ENCODE measurements at places on chromosomes 4 and X. TPM values are rescaled to one million over a fixed set of nuclear protein-coding genes. Genes with fewer than 3 reads are reported as not detected.

DNA sequence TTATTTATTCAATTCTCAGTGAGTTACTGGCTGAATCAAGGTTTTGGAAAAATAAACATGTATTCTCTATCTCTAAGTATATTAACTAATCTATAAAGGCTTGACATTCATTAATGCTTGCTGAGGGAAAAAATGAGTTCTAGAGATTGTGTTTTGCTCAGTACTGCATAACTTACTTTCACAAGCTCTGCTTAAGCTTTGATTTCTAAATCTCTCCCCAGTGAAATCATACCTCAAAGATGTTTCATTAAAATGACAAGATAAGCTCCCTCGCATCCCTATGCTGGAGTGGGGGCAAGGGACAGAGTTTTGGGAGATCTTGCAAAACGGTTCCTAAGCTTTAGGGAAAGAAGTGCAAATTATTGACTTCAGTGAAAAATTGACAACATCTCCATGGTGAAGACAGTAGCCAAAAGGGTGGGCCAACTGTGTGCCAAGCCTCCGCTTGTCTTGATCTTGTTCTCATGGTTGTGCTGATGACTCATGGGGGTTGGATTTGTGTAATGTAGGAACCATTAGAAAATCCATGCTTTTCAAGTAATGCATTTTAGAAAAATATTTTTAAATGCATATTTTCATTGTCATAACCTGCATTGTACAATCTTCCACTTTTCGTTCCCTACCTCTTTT, 521.4 kb downstream of the RPA4 start:
- H3K4me3 ChIP-seq: no peak overlapping the region
- DNase-seq: no peak
- no peaks in the 10 kb centered on the region for H3K4me1 ChIP-seq
- no peaks in the 10 kb centered on the region for H3K36me3 ChIP-seq

DNA sequence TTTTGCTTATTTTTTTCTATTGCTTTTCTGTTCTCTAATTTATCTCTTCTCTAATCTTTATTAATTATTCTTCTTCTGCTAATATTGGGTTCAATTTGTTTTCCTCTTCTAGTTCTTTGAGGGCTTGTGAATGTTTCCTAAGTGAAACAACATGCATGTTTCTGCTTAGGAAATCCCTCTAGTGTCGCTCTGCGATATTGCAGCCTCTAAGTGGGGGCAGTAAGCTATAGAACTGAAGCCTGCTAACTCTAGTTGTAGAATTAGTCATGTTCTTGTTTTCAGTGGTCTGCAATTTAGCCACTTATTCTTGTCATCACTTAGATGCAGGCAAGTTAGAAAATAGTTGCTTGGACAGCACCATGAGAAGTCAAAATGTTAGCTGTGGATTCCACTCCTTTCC, 222.6 kb downstream of the SPIN4 start:
- H3K36me3 ChIP-seq: no peaks in the 10 kb centered on the region
- no peak overlapping the region for H3K4me3 ChIP-seq
- no peaks in the 10 kb centered on the region for H3K4me1 ChIP-seq
- no peaks in the 10 kb centered on the region for H3K27me3 ChIP-seq

DNA sequence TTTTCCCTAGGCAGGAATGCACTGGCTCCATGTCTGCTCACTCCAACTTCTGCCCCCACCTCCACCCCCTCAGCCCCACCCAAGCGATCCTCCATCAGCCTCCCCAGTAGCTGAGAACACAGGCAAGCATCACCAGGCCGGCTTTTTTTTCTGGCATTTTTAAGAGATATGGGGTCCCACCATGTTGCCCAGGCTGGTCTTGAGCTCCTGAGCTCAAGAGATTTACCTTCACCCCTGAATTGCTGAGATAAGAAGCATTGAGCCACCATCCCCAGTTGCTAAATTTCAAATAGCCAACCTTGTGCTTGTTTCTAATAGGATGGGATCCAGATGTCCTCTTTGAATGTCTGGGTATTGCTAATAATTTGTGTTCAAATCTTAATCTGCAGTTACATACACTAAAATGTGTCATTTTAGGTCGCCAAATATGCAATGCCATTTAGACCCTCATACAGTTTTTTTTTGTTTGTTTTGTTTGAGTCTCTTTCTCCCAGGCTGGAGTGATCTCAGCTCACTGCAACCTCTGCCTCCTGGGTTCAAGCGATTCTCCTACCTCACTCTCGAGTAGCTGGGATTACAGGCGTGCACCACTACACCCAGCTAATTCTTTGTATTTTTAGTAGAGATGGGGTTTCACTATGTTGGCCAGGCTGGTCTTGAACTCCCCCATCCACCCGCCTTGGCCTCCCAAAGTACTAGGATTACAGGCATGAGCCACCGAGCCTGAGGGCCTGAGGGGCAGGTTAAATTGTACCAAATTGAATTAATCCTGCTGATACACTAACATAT, 8.8 kb downstream of the LARP7 start:
- no peak overlapping the region for H3K4me3 ChIP-seq
- no peak overlapping the region for H3K27ac ChIP-seq
- DNase-seq: no peak
- H3K4me1 ChIP-seq: no peaks in the 10 kb centered on the region
- H3K27me3 ChIP-seq: no peaks in the 10 kb centered on the region
- H3K36me3 ChIP-seq: peaks cover 43% of the 10 kb centered on the region

DNA sequence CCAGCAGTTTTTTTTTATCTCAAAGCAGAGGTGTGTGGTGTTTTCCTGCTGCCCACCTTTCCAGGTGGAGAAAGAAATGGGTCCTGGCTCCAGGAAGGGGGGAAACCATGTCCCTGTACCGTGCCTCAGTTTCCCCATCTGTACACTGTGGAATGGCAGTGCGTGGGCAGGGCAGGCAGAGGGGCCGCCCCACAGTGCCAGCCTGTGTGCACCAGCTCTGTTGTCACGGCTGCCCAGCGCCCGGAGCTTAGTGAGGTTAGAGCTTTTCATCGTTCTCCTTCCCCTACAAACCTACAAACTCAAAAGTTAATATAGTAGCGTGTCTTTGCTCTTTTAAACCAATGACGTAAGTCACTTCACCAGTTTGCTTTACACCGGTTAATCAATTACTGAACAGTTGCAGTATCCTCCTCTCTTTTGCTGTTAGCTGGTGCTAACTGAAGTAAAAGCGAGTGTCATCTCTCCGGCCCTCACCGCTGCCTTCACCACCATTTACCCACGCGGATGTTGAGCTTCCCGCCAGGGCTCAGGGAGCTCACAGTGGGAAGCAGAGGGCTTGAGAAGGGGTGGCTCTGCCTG, 114.8 kb upstream of the ADRA2C start:
- no peak overlapping the region for H3K4me3 ChIP-seq
- no peaks in the 10 kb centered on the region for H3K27me3 ChIP-seq
- H3K36me3 ChIP-seq: no peaks in the 10 kb centered on the region

DNA sequence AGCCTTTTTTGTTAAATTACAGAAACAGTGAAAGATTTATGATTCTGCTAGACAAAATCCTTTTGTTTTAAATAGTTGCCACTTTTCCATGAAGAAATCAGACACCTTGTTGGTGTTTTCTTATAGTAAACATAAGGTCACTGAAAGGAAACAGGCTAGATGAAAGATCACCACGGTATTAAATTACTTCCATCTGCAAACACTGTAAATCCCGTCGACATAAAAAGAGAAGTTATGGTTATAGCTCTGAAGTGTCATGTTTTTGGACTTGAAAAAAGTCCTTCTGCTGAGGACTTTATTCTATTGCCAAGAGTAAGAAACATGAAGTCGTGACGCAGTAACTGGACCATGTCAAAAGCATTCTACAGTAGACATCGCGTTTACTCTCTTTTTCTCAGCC, 567.6 kb upstream of the SLIT2 start:
- no peak overlapping the region for H3K27ac ChIP-seq
- peaks cover 6% of the 10 kb centered on the region for H3K4me1 ChIP-seq

GRCh38 chrX:63784346-63784901, 590 bp downstream of the ARHGEF9 start:
- no peaks in the 10 kb centered on the region for H3K27me3 ChIP-seq
- DNase-seq: peak; percentile 5
- H3K36me3 ChIP-seq: no peaks in the 10 kb centered on the region
- no peak overlapping the region for H3K4me3 ChIP-seq
- no peak overlapping the region for H3K27ac ChIP-seq

- no peak for DNase-seq
- no peak overlapping the region for H3K4me3 ChIP-seq
- H3K27ac ChIP-seq: no peak overlapping the region
- H3K4me1 ChIP-seq: no peaks in the 10 kb centered on the region
Measured at GRCh38 chrX:110216027-110216426, 101.9 kb downstream of the AMMECR1 start.

- H3K27ac ChIP-seq: no peak overlapping the region
- H3K4me3 ChIP-seq: no peak overlapping the region
- H3K27me3 ChIP-seq: no peaks in the 10 kb centered on the region
- no peaks in the 10 kb centered on the region for H3K4me1 ChIP-seq
Measured at GRCh38 chrX:791479-792034, 161.0 kb downstream of the SHOX start.

DNA sequence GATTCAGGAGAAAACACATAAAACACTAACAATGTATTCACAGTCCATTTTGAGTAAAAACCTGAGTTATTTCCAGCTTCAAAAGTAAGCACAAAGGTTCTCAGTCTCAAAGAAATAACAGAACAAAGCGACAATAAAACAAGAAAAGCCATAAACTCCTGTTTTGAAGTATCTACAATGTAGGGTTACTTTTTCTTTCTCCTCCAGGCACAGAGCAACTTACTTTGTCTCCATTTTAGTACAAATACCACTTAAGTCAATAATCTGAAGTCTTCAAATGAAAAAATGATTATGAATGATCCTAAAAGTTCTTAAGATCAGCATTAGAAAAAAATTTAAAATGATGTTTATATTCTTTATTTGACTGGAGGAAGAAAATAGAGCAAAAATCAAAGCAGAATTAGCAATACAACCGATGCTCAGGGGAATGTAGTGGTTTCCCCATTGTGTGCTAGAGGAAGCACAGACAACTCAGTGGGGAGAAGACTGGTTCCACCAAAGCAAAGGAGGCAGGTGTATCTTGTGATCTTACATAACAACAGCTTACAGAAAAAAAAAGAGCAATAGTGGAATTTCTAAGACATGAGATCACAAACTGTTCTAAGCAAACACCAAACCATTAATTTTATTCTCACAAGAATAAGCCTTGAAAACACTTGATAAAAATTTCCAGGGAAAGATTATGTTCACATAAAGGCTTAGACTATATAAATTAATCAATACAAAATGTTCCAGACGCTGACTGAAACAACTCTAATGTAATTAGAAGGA, 35.1 kb downstream of the EPHA5 start:
- no peak overlapping the region for H3K27ac ChIP-seq
- no peaks in the 10 kb centered on the region for H3K4me1 ChIP-seq
- no peaks in the 10 kb centered on the region for H3K36me3 ChIP-seq
- no peak for DNase-seq
- H3K4me3 ChIP-seq: no peak overlapping the region
- H3K27me3 ChIP-seq: no peaks in the 10 kb centered on the region

- H3K4me3 ChIP-seq: no peak overlapping the region
- no peak for DNase-seq
- no peaks in the 10 kb centered on the region for H3K36me3 ChIP-seq
- no peaks in the 10 kb centered on the region for H3K27me3 ChIP-seq
Measured at GRCh38 chr4:161160718-161161117, 1003.1 kb downstream of the FSTL5 start.

GRCh38 chr4:104490096-104490769, 4.5 kb downstream of the CXXC4 start:
- H3K27me3 ChIP-seq: no peaks in the 10 kb centered on the region
- peak; percentile 47 for DNase-seq
- H3K27ac ChIP-seq: peak overlapping the region; percentile 93
- peaks cover 8% of the 10 kb centered on the region for H3K4me1 ChIP-seq

DNA sequence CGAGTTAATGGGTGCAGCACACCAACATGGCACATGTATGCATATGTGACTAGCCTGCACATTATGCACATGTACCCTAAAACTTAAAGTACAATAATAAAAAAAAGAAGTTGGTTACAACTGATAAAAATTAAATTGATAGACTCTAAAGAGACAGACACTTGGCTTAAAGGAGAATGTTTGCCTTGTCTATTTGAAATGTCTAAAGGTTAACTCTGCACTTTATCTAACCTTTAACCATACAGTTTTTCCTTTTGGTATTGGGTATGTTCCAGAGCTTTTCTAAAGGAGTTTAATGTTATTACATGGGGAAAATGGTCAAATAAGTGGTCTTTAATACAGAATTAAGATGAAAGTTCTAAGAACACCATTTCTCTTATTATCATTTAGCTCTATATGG, 145.1 kb upstream of the HCCS start:
- H3K4me1 ChIP-seq: no peaks in the 10 kb centered on the region
- no peaks in the 10 kb centered on the region for H3K36me3 ChIP-seq
- no peak overlapping the region for H3K27ac ChIP-seq
- no peak for DNase-seq
- H3K4me3 ChIP-seq: no peak overlapping the region

DNA sequence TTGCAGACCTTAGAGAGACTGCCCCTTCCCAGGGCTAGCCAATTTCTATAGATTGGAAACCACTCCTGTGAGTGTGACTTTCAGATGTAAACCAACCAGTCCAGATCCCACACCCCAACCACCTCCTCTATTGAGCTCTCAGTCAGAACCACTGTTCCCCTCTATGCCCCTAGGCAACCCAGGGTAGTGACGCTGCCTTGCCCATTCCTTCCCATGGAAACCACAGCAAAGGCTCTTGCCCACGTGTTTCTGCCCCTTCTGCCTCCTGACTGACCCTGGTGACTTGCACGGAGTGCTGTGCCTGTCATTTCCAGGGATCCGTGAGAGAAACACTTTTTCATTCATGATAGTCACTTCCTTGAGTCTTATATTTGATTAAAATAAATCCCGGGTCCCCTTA, 32.4 kb downstream of the CYTL1 start:
- H3K4me3 ChIP-seq: no peak overlapping the region
- no peaks in the 10 kb centered on the region for H3K36me3 ChIP-seq
- H3K27me3 ChIP-seq: no peaks in the 10 kb centered on the region
- H3K27ac ChIP-seq: no peak overlapping the region

GRCh38 chr4:55866973-55867574, 13.6 kb downstream of the EXOC1 start:
- no peaks in the 10 kb centered on the region for H3K27me3 ChIP-seq
- H3K36me3 ChIP-seq: peaks cover 28% of the 10 kb centered on the region
- H3K27ac ChIP-seq: no peak overlapping the region
- no peak overlapping the region for H3K4me3 ChIP-seq

GRCh38 chr4:1321486-1321885, 25.5 kb upstream of the UVSSA start:
- no peak overlapping the region for H3K4me3 ChIP-seq
- peaks cover 28% of the 10 kb centered on the region for H3K36me3 ChIP-seq
- H3K4me1 ChIP-seq: no peaks in the 10 kb centered on the region
- no peak for DNase-seq

- DNase-seq: peak; percentile 100
- H3K27ac ChIP-seq: peak overlapping the region; percentile 78
- no peak overlapping the region for H3K4me3 ChIP-seq
- H3K4me1 ChIP-seq: peaks cover 43% of the 10 kb centered on the region
Measured at GRCh38 chr4:8315435-8316250, 46.1 kb downstream of the HTRA3 start.

GRCh38 chr4:2261110-2261852, 628 bp downstream of the MXD4 start:
- no peaks in the 10 kb centered on the region for H3K27me3 ChIP-seq
- H3K4me1 ChIP-seq: peaks cover 66% of the 10 kb centered on the region
- DNase-seq: peak; percentile 56
- peaks cover 5% of the 10 kb centered on the region for H3K36me3 ChIP-seq
- H3K27ac ChIP-seq: peak overlapping the region; percentile 91
- H3K4me3 ChIP-seq: peak overlapping the region; percentile 69

MUC7 gene
- total RNA-seq: not detected

FAM9C gene
- total RNA-seq: not detected

PLP1 gene
- total RNA-seq: 1.4 TPM

SASH3 gene
- total RNA-seq: 7.3 TPM

FGFRL1 gene
- total RNA-seq: 91.1 TPM

PPP1R2C gene
- not detected for total RNA-seq

ARMCX4 gene
- 12.1 TPM for total RNA-seq

CCSER1 gene
- total RNA-seq: 41.4 TPM
